GM04503 (cell line): ENCODE measurements at places on chromosomes 13 and 19.
A peak's percentile ranks its signal among the peaks of the same experiment; 100 is the strongest.

GRCh38 chr13:25890671-25891212 lies 161.1 kb downstream of the SHISA2 start:
- DNase-seq: no peak

- DNase-seq: no peak
Measured at GRCh38 chr19:15293781-15294491, 38.4 kb downstream of the BRD4 start.

DNA sequence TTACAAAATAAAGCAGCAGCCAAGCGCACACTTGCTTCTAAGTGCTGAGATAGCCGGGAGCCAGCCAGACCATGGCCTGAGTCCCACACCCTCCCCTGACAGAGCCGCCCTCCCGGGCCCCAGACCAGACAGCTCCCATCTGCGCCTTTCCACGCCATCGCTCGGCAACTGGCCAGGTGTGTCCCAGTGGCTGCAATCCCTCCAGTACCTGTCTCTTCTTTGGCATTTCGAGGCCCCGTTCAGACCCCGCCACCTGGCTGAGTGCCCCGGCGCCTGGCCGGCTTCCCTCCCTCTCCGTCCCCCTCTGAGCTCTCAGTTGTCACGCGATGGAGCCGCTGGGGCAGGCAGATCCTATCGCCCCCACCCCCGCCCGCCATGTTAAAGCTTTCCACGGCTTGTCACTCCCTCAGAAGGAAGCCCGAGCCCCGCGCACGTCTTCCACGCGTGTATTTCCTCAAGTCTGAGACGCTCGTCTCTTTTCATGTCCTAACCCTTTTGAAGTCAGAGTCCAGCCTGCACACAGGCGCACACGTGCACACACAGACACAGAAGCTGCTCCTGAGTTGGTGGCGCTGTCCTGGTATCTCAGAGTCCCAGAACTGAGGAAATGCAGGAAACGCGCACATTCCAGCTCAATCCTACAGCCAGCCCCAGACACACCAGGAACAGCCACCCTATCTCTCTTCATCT lies 7.9 kb downstream of the MLLT1 start:
- no peak for DNase-seq

DNA sequence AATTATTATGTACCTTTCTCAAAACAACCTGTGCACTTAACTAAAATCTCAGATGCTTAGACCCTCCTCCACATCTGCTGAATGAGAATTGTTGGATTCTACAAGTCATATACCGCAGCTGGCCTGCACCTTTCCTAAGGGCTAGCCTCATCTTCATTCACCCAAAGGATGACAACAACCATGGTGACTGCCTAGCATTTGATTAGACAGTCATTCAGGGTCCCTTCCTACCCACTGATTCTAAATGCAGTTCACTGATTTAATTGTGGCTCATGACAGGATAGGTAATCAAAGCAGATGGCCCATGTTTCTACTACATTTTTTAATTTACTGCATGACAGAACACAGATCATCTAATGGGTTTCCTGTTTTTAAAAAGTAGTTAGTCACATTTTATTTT lies 551.9 kb upstream of the SLC10A2 start:
- no peak for DNase-seq

GRCh38 chr19:48841047-48841446 lies 4.8 kb upstream of the HSD17B14 start:
- DNase-seq: no peak

GRCh38 chr19:53530622-53531021 lies 7.3 kb upstream of the ZNF331 start:
- no peak for DNase-seq

DNA sequence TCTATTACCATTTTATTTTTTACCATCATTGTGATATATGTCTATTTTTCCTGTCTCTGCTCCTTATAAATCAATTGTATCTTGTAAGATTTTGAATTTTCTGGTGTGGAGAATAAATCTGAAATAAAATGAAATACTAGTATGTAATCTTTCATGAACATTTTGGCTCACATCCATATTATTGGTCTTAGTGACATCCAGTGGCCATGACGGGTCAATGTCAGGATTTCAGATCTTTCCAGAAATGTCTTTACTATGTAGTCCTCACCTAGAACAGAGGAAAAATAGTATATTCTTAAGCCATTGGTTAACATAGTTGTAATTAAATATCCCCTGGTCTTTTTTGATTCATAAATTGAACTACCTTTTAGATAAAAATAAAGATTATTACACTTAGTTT lies 109.8 kb upstream of the GPC6 start:
- no peak for DNase-seq

DNA sequence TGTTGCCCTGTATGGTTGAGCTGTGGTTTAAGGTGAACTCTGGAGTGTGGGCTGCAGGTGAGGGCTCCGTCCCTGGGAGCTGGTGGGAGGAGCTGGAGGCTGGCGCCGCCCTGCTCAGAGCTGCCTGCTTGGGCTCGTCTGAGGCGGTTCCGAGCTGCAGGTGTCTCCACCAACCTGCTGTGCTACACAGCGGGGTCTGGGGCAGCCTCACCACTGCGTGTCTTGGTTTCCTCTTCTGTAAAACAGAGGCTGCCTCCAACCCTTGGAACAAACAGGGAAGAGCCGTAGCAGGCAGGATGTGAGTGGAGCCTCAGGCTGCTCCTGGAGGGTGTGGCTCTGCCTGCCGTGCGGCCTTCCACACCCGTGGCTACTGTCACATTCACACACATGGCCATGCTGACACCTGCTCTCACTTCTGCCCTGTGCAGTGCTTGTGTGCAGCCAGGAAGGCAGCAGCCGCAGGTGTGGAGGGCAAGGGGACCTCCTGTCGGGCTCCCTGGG lies 21.4 kb downstream of the NAXD start:
- DNase-seq: no peak

DNA sequence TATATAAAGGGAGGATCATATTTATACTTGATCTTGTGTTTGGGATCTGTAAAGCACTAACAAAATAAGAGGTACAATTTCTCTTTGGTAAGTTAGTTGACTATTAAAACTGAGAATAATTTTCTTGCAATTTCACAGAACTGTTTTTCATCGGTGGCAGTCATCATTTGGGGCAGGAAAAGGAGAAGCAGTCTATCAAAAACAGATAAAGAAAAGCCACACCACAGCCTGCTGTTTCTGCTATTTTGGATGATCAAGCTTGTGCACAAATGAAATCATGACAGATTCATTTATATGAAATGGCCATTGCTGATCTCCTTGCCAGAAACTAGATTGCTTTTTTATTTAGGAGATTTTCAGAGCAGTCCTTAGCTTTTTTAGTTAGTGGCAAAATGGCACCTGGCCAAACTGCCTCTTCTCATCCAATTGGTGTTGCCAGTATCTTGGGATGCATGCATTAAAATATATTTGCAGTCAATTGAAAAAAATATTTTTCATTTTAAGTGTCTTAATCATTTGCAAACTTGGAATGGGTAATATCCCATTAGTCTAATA lies 326.0 kb downstream of the HS6ST3 start:
- DNase-seq: no peak

GRCh38 chr13:51981355-51981754 lies 29.9 kb downstream of the ATP7B start:
- no peak for DNase-seq

DNA sequence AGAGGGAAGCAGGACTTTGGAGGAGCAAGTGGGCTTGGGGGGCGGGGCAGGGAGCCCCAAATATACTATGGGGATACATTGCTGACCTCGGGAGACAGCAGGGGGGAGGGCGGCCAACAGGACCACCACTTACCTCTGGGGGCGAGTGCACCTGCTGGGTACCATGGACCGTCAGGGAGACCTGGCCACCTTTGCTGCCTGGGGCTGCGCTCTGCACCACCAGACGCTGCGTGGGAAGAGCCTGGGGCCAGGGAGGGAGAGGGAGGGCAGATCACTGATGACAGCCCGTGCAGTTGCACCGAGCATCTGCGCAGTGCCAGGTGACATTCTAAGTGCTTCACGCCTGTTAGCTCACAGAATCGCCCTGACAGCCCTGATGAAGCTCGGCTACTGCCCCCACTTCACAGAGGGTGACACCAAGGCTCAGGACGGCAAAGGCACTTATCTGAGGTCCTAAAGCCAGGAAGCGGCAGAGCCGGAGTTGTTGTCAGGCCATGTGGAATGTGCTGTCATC lies 24.1 kb downstream of the RFX1 start:
- no peak for DNase-seq

DNA sequence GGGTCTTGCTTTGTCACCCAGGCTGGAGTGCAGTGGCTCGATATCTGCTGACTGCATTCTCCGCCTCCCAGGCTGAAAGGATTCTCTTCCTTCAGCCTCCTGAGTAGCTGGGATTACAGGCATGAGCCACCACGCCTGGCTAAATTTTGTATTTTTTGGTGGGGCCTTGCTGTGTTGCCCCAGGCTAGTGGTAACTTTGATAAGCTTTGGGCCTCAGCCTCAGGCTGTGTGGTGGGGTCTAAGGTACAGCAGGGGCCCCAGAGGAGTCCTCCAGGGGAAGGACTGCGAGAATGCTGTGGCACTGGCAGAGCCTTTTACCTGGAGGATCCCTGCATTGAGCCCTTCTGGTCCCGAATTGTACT lies 7.2 kb downstream of the DOT1L start:
- no peak for DNase-seq

GRCh38 chr19:35862528-35862927 lies 5.8 kb downstream of the KIRREL2 start:
- no peak for DNase-seq

DNA sequence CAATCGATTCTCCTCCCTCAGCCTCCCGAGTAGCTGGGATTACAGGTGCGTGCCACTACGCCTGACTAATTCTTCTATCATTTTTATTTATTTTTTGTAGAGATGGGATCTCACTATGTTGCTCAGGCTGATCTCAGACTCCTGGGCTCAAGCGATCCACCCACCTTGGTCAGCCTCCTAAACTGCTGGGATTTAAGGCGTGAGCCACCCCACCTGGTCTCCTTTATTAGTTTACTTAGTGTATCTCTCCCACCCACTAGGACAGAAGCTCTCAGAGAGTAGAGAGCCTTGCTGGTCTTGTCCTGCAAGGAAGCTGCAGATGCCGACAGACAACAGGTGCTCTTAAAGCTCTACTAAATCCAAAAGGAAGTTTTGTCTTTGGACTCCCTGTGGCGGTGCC lies 2.5 kb upstream of the LRRC8E start:
- DNase-seq: no peak

GRCh38 chr19:7970716-7971448 lies 27.4 kb upstream of the TIMM44 start:
- DNase-seq: no peak

DNA sequence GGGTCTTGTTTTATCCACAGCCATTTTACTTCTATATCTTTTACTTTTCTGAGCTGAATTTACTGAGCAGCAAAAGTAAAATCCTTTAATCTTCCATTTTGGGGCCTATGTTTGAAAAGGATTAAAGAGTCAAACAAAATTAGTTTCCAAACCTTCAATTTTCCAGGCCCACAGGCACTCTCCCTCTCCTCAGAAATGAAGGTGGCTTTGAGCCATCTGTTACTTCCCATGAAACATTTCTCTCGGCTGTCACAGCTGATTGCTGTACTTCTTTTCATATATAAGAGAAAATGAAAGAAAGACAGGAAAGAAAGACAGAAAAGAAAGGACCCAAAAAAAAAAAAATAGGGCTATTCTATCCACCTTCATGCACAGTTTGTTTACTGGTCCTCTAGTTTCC lies 194.9 kb downstream of the LACC1 start:
- DNase-seq: no peak

- DNase-seq: no peak
Measured at GRCh38 chr19:56110515-56111448, 10.3 kb downstream of the ZNF787 start.

GRCh38 chr13:50831512-50831911 lies 12.0 kb downstream of the DLEU7 start:
- DNase-seq: no peak

DNA sequence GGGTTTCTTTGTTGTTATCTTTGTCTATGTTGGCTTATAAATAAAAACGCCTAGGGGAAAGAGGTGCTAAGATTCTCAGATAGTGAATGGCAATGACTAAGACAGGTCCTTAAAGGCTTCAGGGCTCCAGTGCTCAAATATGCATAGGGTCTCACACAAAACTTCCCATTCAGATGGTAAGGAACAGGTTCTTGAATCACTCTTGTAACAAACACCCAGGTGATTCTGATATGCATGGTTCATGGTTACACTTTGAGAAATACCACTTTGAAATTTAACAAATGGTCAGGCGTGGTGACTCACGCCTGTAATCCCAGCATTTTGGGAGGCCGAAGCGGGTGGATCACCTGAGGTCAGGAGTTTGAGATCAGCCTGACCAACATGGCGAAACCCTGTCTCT lies 17.1 kb downstream of the NUDT15 start:
- no peak for DNase-seq

- DNase-seq: no peak
Measured at GRCh38 chr13:110485604-110486003, 75.9 kb downstream of the RAB20 start.

DNA sequence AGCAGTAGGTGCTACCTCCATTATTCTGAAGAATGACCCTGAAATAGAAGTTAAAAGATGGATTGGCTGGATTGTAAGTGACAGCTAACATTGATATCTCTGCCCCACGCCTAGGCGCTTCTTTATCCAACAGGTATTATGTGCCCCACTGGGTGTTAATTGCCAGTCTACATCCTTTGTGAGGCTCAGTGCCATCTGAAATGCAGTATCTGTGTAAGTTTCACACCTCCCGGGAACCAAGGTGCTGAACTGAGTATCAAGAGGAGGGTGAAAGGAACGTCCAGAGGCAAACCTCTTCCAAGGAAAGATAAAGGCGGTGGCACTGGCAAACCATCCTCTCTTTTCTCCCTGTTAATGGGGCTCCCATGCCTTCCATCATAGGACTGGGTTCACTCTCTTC lies 181.1 kb upstream of the UBL3 start:
- no peak for DNase-seq

DNA sequence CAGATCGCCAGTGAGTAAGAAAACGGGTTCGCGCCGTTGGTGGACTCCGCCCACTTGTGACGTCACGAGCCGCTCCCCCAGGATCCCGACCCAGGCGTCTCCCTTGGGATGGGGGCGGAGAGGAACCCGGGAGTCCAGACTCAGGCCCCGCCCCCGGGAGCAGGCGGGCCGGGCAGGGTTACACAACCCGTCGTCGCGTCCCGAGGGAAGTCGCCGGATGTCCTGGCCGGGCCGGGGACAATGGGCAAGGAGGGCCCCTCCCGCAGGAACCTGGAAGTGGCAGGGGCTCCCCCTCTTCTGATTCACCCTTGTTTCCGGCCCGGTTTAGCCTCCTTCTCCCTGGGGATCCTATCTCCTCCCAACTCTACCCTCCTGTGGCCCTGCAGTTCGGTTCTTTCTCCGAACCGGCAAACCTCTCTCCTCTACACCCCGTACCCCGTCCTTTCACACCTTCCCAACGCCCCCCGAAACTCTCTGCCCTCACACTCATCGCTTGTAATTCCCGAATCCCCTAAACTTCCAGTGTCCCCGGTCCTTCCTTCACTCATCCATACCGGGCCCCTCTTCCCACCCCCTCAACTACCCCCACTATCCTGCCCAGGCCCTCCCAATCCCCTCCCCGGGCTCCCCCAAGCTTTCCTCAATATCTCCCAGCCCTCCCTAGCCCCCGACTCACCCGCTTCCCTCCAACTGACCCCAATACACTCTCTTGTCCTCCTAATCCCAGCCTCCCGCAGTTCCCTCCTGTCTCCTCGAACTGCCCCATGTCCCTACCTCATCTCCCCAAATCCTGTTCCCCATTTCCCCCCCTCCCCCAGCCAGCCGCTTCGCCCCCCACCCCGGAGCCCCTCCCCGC lies 20.0 kb upstream of the ERCC1 start:
- DNase-seq: peak; percentile 68
